ENCODE measurements at places on chromosomes 2 and 18. TPM values are rescaled to one million over a fixed set of nuclear protein-coding genes. Genes with fewer than 3 reads are reported as not detected.

The TNP1 gene
- total RNA-seq = not detected

The BOK gene
- 28.8 TPM for total RNA-seq

The CELF4 gene
- total RNA-seq = 0.85 TPM

The LRRC30 gene
- not detected for total RNA-seq

The CCDC142 gene
- 23.1 TPM for total RNA-seq

The RAB27B gene
- total RNA-seq = 4.1 TPM

The IL1RN gene
- total RNA-seq = 2.1 TPM

The IMPA2 gene
- total RNA-seq = 157 TPM

The SERPINB3 gene
- total RNA-seq = not detected

DNA sequence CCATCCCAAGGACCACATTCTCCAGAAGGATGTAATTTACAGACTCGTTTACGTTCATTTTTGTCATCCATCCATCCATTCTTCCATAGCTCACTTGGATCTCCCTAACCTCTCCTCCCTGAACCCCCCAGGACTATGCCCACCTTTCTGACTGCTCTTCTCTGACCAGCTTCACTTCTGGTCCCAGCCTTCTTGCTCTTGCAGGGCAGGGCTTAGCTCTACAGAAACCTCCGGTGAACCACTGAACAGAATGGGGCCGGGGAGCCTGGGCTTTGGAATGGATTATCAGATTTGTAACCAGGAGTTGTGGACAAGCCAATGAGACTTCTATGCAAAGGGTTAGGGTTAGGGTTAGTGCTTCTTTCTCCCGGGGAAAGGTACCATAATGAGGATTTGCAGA is 95.0 kb downstream of the TGFA start:
- DNase-seq = no peak

DNA sequence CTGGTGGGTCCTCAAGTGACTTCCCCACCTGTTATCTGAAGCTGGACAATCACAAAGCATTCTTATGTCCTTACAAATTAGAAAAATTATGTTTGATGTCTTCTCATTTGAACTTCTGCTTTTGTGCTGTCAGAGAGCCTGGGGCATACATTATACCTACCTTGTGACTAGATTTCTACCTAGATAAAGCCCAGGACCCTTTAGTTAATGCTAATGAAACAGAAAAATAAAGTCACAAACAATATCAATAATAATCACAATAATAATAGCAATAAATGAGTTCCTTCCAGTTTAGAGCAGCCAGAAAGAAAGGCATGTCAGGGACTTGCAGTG is 456.4 kb downstream of the SETBP1 start:
- DNase-seq = no peak

GRCh38 chr18:74951165-74951760 is 257.7 kb downstream of the PTGR3 start:
- DNase-seq = peak; percentile 3

GRCh38 chr2:208356846-208357574 is 49.6 kb upstream of the PTH2R start:
- no peak for DNase-seq

DNA sequence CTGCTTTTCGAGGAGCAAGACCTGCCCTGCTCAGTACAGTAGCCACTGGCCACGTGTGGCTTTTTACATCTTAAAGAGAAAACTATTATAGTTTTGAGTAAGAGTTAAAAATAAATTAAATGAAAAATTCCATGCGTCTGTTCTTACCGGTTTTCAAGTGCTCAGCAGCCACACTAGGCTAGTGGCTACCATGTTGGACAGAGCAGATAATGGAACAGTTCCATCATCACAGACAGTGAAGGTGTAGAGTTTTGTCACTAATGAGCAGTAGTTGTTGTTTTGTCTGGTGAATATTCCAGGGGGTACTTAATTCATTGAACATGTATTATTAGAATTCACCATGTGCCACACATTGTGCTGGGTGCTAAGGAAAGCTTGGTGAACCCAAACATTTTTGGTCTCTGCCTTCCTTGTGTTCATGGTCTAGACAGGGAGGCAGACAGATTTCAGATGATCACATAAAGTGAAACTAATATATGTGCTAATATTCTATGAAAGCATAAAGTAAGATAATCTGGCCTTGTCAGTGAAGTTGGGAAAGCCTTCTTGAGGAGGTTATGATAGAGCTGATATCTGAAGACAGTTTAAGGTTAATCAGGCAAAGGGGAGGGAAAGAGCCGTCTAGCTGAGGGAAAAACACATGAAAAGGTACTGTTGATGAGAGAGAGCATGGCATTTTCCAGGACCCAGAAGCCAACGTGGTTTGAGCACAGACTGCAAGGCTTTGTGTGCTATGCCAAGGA is 1.4 kb downstream of the ALMS1 start:
- no peak for DNase-seq

- DNase-seq = peak; percentile 95
Measured at GRCh38 chr2:219571311-219572236, at the start of gene OBSL1. Gene OBSL1, minus strand, starts transcription at chr2:219571539. Its CDS starts 307 bp downstream, at chr2:219571232.

GRCh38 chr18:35406666-35407065 is 29.5 kb upstream of the ZNF396 start:
- DNase-seq = no peak

DNA sequence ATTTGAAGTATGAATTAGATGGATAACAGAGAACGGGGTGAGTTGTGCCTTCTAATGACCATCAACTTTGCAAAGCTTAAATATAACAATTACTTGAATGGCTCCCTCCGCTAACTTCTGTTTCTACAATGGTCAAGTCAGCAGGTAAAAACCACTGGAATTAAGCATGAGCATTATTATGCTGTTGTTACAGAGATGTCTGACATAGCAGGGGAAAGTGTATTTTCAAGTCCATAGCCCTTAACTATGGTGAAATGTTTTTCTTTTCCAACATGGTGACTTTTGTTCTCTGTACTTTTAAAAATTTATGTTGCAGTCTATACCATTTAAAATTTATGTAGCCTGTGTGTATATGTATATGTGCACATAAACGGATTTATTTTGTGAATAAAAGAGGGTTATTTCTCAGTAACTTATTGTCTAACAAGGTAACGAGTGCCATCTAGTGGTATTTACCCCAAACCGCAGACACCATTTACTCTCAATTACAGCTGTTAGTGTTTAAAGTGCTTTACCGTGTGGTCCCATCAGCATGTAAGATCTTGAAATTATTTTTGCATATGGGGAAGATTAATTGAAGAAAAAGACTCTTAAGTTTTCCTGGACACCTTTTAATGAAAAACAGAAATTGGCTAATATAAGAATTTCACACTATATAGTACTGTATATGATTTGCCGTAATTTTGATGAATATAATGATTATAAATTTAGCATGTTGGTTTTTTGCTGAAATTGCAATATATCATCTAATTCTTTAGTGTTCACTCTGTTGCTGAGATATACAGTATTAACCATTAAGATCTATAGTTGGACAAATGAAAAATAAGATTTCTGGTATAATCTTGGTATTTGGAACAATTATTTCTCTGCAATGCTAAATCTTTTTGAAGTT is 78.2 kb downstream of the UBE2E3 start:
- no peak for DNase-seq

DNA sequence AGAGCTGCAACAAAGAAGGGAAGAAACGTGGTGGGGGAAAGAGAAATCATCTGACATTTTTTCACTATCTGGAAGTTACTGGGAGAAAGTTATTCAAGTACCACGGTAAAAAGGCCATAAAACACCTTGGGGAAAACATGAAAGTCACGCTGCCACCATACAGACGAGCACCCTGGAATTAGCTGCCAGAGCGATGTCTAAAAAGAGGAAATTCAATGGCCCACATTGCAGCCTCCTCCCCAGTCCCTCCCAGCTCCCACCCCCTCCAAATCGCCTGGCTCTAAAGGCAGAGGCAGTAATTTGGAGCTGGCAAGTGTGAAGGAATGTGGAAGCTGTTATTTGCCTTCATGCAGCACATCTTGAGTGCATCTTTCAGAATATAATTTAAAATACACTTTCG is 192.0 kb downstream of the ALK start:
- no peak for DNase-seq

DNA sequence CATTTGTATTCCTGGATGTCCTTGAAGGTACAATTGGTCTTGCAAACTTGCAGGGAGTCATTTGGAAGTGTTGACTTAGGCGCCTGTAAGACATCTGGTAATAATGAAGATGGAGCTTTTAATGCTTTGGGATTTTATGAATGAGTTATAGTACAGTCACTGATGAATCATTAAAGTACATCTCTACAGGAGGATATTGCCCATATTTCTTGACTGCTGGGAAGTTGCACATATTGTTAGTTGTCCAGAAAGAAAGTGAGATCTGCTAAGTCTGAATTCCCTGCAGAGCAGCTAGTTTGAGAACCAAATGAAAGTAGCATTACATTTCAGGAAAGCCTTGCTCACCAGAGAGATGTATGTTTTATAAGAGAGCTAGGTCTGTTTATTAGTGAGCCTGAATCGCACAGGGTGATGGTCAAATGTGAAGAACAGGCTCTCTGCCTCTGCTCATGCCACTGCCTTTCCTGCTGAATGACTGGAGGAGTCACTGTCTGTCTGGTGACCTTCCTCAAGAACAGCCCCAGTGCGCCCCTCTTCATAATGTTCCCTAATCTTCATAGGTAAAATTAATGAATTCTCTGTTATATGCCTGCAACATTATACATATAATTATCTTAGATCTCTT is 138.9 kb upstream of the KLHL14 start:
- no peak for DNase-seq

DNA sequence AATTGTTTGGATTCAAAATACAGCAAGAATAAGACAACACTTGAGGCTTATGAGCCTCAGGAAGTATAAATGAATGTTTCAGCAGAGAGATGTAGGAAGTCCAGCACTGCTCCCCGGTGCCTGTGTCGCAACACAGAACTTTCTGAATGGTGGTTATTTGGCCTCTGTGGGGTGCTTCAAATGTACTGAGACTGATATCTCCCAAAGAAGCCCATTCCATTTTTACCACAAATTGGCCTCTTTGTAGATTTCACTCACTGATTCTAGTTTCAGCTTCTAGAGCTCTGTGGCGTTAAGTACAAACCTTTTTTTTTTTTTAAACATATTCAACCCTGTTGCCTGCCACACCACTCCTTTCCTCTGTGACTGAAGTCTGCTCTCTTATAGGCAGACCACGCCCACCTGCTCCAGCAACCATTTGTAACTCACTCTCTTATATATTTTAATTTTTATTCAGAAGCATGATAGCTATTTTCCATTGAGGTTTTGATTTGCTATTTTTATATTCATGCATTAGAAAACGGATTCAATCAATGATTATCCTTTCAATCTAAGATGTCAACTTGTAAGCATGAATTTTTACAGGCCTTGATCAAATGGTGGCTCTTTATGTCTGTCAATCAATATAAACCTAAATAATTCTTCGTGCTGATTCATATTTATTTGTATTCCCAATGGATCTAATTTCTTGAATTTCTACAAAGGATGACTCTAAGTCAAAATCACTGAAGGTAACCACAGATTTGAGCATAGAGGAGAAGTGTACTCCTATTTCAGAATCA is 277.1 kb upstream of the CCDC68 start:
- DNase-seq = no peak

GRCh38 chr2:100903534-100904258 is 83.8 kb downstream of the NPAS2 start:
- no peak for DNase-seq

DNA sequence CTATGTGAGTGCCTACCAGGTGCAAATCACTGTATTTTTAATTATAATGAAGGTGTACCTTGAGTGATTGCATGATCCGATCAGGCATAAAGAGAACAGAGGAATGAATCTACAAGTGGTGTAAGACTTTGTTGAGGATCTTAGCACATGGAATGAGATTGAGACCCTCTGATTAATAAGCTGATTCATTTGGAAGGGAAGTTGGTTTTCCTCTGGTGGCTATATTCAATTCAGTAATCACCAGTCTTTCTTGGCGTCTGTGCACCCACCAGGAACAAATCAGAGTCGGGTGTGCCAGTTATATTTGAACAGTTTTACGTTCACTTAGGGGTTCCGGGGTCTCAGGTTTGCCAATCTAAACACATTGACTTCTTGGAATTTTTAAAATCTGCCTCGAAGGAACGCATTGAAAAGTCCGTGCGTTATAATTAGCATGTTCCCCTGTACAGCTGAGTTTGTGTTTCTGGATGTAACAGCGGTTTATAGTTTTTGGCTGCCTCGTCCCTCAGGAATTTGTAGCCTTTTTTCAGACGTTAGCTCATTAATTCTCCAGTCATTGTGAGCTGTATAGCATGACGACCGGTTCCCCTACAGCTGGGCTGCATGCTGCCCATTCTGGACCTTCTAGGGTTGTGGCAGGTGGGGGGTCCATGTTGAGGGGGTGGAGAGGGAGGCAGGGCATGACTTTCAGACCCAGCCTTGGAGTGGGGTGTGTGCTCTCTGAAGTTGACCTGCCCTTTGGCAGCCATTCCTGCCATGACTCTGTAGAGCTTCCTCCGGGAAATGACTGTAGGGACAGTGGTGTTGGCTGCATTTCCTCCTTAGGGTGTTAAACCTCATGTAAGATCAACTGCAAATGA is 20.3 kb downstream of the MYO1B start:
- DNase-seq = peak; percentile 88

DNA sequence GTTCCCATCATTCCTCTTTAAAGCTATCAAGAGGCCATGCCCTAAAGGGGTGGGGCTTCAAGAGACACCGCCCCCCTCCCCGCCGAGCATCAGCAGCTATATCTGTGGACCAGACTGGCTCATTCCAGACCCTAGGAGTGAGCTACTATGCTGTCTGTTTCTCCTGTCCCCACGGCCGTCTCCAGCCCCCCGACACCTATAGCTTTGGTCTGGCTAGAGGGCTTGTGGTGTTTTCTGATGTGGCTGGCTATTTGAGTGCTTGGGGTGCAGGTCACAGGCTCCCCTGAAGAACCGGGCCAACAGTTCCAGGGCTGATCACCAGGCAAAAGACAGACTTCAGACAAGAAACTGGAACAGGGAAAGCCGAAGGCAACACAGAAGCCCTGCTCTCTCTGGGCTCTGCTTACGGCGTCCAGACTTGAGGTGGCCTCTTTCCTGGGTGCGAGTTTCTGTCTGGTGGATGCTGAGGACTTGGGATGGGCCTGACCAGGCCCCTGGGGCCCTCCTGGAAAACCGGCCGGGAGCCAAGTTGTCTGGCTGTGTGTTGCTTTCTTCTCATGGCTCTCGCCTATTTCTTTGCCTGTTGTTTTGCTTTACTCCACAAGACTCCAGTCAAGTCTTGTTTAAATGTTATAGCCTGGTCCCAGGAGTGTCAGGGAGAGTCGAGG is 83.6 kb downstream of the KLHL29 start:
- no peak for DNase-seq

DNA sequence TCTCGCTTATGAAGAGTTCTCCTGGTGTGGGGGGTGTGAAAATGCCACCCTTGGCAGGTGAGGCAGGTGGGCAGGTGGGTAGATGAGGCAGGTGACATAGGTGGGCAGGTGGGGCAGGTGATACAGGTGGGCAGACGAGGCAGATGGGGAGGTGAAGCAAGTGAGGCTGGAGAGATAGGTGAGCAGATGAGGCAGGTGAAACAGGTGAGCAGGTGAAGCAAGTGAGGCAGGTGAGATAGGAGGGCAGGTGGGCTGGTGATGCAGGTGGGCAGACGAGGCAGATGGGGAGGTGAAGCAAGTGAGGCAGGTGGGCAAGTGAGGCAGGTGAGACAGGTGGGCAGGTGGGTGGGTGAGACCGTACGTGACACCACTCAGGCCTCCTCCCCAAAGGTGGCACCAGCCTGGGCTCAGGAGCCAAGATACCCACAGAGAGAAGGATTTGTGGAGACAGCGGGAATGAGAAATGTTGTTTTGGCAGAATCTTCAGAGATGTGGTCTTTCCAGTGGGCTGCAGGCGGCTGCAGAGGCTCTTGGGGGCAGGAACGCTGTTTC is 232.3 kb upstream of the MYT1L start:
- DNase-seq = no peak

All from kidney (tissue), 22 donors.